NCI-H2171 treated with DMSO at 0.1 percent for 48 hours (cell line): ENCODE measurements at places on chromosomes 7 and 10.

DNA sequence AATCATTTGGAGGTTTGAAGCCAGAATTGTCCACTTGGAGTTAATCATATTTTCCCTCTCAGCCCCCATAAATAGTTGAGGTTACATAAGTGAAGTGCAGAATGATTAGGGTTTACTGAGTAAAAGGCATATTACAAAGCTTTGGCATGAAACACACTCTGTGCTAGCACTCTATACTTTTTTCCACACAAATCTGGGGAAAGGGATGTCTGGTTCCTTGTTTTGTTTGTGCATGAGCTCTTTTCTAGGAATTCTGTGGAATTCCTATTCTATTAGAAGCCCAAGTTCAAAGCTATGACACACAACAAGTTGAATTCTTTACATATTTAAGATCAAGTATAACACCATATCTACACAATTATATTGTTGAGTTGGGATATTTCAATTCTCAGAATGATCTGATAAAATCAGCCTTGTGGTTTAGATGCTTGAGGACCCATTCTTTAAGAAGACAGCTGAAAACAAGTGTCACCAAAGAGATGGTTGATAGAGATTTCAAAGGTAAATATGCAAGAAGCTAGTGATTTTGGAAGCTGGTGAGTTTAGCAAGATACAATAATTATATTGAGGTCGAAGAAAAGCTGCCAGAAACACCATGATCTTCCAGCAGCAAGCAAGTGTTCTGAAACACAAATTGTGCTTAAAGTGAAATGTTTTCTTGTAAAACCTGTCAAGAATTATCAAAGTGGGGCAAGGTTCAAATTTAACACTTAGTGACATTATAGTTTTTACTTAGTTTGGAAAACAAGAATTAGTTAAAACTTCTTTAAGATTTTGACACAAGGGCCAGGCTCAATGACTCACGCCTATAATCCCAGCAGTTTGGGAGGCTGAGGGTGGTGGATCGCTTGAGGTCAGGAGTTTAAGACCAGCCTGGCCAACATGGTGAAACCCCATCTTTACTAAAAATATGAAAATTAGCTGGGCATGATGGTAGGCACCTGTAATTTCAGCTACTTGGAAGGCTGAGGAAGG, 122.6 kb downstream of the INHBA start:
- no peak for DNase-seq

DNA sequence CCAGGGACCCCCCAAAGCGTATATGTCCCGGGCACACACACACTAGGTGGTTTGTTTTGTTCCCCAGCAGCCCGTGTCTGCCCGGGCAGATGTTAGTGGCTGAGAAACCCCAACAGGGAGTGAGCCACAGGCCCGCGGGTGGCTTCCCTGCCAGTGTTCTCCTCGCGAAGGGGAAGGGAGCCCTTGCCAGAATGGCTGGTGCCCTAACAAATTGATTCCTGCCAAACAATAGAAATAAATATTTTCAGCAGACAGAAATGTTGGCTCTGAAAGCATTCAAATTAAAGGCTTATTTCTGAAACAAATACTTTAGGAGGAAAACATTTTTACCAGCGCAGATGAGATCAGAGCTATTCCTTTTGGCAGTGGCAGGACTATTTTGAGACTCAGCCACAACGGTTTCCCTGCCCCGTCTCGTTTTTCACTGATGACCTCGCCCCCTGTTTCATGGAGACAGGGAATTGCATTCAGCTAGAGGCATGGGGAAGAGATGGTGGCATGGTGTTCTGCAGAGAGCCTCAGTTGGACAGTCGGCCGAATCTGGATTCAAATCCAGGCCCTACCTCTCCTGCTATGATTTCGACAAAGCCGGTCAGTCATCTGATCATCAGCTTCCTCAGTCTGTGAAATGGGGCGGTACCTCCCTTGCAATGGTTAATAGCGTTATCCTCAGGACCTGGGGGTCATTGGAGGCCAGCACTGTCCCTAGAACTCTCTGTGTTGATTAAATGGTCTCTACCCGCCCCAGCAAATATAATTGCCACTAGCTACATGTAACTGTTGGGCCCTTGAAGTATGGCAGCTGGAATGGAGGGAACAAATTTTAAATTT, 84.5 kb downstream of the CUX1 start:
- DNase-seq: no peak

DNA sequence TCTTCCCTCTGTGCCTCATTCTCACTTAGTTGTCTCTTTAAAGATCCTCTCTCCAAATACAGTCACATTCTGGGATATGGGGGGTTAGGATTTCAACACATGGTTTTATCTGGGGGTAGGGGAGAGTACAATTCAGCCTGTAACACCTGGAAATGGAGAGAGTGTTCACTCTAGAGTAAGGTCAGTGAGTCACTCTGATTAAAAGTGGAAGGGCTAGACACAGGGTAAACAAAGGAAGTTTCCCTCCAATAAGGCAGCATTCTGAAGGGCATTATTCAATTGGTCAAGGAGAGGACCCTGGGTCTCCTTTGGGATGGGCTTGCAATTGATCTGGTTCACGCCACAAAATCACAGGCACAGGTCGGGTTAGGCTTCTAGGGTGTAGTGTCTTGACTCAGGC, 232.8 kb upstream of the NPSR1 start:
- DNase-seq: no peak

DNA sequence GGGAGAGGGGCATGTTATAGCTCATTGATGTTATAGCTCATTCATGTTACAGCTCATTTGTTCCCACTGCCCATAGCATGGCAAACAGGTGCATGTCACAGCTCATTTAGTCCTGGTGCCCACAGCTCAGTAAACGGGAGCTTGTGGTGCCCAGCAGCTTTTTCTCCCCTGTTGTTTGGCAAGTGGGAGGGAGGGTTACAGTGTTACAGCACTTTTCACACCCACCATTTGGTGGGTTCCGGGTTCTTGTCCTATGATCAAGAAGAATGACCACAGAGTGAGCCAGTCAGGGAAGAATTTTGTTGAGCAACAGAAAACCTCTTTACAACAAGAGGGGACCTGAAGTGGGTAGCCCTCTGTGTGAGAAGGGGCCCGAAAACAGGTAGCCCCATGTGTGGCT, 162.8 kb upstream of the CSTF2T start:
- no peak for DNase-seq

- DNase-seq: no peak
These were observed 155.9 kb downstream of the ARID5B start for GRCh38 chr10:62057359-62057758.
